ENCODE measurements at places on chromosomes 5 and 9. TPM values are rescaled to one million over a fixed set of nuclear protein-coding genes. Genes with fewer than 3 reads are reported as not detected.
A peak's percentile ranks its signal among the peaks of the same experiment; 100 is the strongest.

DNA sequence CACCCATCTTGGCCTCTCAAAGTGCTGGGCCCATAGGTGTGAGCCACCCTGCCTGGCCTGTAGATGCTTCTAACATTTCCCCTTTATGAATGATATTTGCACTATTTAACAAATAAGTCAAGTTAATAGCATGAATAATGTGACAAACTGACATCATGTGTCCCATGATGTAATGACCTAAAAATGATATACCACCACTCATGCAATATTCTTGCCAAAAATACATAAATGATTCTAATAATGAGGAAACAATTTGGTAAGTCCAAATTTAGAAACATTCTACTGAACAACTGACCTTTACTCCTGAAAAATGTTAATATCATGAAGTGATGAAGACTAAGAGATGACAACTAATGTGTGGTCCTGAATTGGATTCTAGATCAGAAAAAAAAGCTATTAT is 33.5 kb upstream of the TRIM14 start:
- no peak overlapping the region for H3K4me3 ChIP-seq
- no peak for DNase-seq
- peaks cover 56% of the 10 kb centered on the region for H3K36me3 ChIP-seq
- H3K4me1 ChIP-seq = no peaks in the 10 kb centered on the region
- no peaks in the 10 kb centered on the region for H3K27me3 ChIP-seq

DNA sequence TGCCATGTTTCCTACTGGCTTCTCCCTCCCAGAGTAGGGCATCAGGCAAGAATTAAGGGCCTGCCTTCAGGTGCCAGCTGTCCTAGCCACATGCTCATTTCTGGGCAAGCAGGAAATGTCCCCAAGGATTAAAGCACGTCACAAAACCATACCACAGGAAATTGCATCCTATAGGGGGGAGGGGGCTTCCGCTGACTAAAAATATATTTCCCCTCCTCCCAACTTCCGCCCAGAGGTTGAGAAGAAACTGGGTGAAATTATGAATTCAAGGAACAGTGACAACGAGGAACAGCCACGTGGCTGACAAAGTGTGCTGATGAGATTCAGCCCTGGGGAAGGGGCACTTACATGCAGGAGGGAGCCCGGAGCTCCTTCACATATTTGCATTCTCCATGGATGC is 4.1 kb downstream of the HBEGF start:
- H3K27me3 ChIP-seq = no peaks in the 10 kb centered on the region
- no peak overlapping the region for H3K4me3 ChIP-seq
- H3K27ac ChIP-seq = peak overlapping the region; percentile 71
- peaks cover 3% of the 10 kb centered on the region for H3K36me3 ChIP-seq

Gene AGXT2
- total RNA-seq = not detected

DNA sequence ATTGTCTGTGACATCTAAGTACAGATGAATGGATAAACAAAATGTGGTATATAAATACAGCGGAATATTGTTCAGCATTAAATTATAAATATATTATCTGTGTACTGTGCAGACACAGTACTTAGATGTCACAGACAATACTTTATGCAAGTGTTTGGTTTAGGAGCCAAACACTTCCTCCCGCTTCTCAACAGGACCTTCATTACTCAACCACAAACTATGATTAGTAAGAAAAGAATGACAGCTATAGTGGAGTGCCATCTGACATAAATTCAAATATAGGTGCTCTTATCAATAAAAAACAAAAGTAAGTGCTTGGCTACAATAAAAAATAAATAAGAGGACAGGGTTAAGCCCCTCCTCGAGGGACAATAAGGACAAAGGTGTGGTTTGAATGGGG is 38.9 kb upstream of the STX17 start:
- no peaks in the 10 kb centered on the region for H3K4me1 ChIP-seq
- H3K4me3 ChIP-seq = no peak overlapping the region
- DNase-seq = no peak
- no peak overlapping the region for H3K27ac ChIP-seq

Gene NPR3
- total RNA-seq = 10.7 TPM

Gene HTR4
- total RNA-seq = not detected

DNA sequence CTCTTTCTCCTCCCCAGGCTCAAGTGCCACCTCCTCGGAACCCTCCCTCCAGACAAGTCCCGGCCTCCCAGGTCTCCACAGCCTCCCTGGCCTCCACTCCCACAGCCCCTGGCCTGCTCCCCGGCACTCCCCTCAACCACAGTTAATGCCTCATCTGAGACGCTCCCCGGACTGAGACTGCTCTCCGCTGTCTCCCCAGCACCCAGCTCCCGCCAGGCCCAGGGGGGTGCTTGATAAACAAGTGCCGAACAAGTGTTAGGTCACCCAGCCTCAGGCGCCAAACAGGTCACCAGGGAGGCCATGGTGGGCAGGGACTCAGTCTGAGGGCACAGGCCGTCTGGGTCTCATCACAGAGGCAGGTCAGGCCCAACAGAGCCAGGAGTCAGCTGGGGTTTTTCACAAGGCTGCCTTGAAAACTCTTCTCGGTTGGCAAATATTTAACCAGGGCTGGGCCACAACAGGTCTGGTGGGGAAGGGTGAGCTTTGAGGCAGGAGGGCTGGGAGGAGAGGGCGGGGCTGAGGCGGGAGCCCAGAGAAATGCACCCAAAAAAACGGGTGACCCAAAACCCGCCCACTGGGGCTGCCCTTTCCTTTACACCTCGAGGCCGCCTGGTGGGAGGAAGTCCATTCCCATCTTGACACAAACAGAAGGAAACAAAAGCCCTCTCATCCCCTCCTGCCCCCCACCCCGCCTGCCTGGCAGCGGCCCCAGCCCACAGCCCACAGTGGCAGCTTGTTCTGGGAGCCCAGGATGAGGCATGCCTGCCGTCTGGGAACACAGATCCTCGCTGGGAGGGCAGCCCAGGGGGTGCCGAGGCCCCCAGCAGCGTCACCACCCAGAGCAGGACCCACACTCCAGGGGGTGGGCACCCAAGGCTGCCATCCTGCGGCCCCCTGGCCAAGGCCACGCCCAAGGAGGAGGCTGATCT is 66.6 kb upstream of the STXBP1 start:
- no peak overlapping the region for H3K4me3 ChIP-seq
- H3K27ac ChIP-seq = peak overlapping the region; percentile 89
- H3K36me3 ChIP-seq = peaks cover 7% of the 10 kb centered on the region
- H3K4me1 ChIP-seq = peaks cover 77% of the 10 kb centered on the region

DNA sequence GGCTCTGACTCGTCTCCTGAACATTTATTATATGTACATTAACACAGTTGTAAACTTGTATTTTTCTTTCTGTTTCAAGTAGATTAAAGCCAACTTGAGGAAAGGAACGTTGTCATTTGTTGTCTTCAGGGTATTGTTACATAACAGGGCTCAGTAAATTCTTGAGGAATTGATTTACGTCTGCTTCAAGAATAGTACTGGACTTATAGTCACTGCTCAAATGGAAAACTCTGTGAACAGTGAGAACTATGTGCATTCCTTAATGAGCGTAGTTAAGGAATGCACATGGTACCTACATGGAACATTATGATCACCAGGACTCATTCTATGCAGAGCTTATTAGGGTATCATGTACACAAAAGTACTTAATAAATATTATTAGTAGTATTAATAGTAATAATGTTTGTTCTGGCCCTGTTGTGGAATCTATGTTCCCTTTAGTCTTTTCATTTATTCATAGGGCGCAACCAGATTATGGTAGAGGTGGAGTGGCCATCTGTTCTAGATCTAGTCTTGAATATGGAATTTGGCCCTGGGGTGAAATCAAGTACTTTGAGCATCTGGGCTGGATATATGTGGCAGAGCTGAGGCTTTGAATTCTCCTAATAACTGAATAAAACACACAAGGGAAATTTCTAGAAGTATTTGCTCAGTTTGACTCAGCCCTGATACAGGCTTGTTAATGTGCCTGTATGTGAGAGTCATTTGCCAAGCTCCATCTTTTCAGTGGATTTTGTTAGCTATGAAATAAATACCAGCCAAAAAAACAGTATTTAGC is 108.6 kb upstream of the SH3GL2 start:
- H3K36me3 ChIP-seq = no peaks in the 10 kb centered on the region
- no peaks in the 10 kb centered on the region for H3K4me1 ChIP-seq
- no peak for DNase-seq
- no peak overlapping the region for H3K27ac ChIP-seq
- no peaks in the 10 kb centered on the region for H3K27me3 ChIP-seq
- H3K4me3 ChIP-seq = no peak overlapping the region

Gene SLC36A2
- total RNA-seq = not detected

DNA sequence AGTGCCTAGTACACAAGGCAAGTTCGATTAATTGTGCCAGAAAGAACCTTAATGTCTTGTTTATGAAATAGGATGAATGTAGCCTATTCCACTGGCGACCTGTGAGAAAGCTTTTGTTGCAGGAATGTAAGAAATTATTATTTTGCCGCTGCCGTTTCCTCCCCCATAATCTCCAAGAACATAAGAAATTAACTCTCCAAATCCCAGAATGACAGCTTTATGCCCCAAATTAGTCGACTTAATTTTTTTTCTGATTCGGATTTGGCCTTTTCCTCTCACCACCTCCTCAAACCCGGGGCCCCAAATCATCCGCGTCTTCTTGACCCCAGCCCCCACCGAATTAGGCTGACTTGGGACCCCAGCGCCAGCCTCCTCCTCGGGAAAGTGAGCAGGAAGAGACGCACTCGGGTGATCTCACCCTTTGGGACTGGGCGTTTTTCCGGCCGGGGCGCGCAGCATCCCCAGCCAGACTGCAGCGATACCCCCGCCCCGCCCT is 682 bp upstream of the SPTAN1 start:
- DNase-seq = no peak
- H3K36me3 ChIP-seq = no peaks in the 10 kb centered on the region
- no peaks in the 10 kb centered on the region for H3K27me3 ChIP-seq
- peaks cover 52% of the 10 kb centered on the region for H3K4me1 ChIP-seq

GRCh38 chr5:36689225-36689624 is 82.8 kb downstream of the SLC1A3 start:
- H3K4me1 ChIP-seq = peaks cover 4% of the 10 kb centered on the region
- H3K27me3 ChIP-seq = no peaks in the 10 kb centered on the region
- no peak for DNase-seq
- no peaks in the 10 kb centered on the region for H3K36me3 ChIP-seq
- no peak overlapping the region for H3K27ac ChIP-seq

All from esophagus squamous epithelium (tissue), 5 donors.